ENCODE measurements at places on chromosomes 3 and 15.

GRCh38 chr3:161600173-161600572 is 103.6 kb downstream of the OTOL1 start:
- no peak for DNase-seq

DNA sequence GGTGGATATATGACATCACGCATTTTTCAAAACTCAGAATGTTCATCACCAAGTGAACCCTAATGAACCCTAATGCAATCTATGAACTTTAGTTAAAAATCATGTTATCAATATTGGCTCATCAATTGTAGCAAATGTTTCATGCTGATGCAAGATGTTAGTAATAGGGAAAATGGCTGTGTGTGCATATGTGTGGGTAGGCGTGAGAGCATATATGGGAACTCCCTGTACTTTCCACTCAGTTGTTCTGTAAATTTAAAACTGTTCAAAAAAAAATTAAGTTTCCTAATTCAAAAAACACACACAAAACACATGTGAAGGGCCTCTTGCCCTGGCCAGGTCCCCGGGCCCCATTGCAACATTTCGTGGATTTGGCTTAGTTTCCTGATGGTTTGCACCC is 89.7 kb upstream of the PROK2 start:
- DNase-seq, result no peak

DNA sequence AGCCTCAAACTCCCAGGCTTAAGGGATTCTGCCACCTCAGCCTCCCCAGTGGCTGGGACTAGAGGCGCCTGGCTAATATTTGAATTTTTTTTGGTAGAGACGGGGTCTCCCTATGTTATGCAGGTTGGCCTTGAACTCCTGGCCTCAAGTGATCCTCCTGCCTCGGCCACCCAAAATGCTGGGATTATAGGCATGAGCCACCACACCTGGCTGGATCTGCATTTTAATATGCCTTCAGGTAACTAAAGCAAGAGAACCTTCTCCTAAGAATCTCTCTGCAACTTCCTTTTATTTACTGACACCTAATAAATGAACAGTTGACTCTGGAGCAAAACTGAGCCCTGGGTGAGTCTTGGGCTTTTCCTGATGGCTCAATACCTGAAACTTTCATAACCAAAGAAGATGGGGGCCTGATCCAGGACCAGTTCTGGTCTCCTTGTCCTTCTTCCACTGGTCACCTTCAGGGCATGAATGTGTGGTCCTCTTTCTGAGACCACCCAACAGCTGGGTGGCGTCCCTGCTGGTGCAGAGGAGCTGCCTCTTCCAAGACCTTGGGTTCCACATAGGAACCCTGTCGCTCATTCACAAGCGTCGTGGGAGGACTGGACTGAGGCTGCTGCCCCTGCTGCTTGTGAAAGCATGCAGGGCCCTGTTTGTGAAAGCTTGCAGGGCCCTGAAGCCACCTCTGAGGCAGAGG is 28.2 kb downstream of the CCR9 start:
- DNase-seq, result no peak

DNA sequence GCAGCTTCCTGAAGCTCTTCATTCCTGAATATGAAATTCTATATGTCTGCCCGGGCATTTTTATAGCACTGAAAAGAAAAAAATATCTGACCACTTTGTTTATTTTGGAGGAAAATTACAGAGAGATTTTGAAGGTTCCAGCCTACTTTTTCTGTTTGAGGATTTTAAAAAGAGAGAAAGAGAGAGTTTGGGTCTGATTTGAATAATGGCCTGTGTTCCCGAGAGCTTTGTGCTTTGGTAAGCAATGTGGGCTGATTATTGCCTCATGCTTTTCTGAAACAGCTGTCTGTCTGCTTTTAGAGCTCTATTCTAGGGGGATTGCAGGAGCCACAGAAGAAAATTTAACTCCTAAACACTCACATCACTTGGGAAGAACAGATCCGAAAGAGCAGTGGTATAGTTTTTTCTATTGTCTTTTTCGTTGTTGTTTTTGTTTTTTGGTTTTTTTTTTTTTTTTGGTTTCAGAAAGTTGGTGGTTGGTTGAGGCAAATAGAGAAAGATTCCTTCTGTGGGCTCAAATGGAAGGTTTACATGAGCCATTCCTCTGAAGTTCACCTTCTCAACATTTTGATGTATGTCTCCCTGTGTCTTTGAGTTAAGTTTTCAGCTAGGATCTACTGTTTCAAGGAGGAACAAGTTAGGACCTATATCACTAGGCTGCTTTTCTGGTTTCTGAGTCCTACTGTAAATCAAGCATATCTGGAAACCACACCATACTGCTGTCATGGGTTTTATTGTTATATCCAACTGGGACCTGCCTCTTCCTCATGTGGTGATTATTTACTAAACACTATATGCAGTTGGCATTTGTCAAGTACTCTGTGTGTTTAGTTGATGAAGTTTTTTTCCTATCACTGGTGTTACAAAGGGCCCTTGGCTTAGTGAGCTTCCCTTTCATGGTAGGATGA is 178.9 kb downstream of the KCNMB2 start:
- DNase-seq, result no peak

GRCh38 chr3:39809995-39810595 is 686 bp downstream of the MYRIP start:
- DNase-seq, result no peak

GRCh38 chr3:11551036-11551435 is 92.7 kb downstream of the VGLL4 start:
- no peak for DNase-seq
